GM23248 (cell line): ENCODE measurements at places on chromosomes 16 and 17.

DNA sequence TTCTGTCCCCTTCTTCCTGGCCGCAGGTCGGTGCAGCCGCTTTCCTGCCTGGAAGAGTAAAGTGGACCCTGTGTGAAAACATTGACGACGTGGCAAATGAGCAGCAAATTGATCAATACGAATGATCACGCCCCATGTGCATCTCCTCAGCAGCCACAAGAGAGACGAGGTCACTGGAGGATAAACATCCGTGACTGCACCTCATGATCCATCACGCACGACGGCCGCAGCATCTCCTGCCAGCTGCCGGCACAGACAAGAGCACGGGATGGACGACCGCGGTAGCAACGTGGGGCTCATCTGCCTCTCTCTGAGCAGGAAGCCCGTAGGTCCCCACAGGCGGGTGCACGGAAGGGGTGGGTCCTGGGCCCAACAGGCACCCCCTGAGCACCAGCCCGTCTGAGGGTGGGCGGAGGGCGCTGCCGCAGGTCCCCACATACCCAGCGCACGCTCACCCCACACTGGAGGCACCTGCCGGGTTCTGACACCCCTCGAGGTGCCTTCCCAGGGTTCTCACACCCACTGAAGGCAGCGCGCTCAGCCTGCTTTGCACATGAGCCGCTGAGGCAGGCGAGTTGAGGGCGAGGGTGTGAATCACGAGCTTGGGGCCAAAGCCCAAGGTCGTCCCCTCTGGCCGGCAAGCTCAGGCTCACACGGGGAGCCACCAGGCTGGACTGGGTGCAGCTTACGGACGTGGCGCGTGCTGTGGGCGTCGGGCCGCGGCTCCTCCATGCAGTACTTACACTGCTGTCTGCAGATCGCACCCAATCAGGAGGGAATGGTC is 12.3 kb upstream of the CDH15 start:
- DNase-seq: no peak

- peak; percentile 11 for DNase-seq
Measured at GRCh38 chr17:65103896-65104295, 33.3 kb upstream of the RGS9 start.

GRCh38 chr17:72175263-72175662 is 54.4 kb downstream of the SOX9 start:
- DNase-seq: no peak

DNA sequence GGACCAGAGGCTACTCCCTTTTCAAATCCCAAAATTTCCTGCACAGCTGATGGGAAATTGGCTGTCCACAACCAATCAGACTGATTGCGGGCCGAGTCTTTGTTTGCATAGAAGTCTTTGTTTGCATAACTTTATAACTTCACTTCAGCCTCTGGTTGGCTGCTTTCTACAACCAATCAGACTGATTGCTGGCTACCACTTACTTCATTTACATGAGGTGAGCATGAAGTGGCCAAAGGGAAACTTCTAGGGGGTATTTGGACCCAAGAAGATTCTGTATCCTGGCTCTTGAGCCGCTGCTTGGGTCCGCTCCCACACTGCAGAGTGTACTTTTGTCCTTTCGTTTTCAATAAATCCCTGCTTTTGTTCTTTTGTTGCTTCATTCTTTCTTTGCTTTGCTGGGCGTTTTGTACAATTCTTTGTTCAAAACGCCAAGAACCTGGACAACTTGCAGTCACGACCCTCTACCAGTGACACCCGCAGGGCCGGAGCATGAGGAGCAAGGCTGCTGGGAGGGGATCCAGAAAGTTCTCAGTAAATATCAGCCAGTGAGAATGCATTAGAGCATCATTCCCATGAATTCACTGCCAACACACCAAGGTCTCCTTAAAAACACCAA is 67.5 kb downstream of the IQCK start:
- no peak for DNase-seq

DNA sequence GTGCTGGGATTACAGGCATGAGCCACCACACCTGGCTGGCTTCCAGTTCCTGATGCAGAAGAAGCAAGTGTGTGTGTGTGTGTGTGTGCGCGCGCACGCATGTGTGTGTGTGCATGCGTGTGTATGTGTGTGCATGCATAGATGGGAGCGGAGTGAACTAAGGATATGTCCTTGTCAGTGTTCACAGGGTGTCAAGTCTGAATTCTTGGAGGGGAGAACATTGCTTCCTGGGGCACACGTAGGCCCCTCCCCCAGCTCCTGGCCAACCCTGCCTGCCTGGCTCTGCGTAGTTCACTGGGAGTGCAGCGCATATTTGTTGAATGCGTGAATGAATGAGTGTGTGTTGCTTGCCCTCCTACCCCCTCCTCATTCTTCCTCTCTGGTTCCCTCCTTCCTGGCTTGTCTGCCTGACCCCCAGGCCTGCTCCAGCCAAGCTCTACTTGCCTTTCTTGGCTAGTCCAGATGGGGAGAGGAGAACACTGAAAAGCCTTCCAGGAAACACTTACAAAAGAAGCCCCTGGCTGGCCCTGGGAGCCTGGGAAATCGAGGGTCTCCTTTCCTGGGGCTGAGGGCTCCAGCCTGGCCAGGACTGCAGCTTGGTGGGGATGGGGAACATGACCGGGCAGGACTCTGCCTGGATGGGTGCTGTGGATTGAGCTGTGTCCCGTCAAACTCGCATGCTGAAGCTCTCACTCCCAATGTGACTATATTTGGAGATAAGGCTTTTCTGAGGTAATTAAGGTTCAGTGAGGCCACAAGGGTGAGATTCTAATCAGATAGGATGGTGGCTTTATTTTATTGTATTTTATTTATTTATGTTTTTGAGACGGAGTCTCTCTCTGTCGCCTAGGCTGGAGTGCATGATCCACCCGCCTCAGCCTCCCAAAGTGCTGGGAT is 27.9 kb downstream of the IGFBP4 start:
- DNase-seq: peak; percentile 40

DNA sequence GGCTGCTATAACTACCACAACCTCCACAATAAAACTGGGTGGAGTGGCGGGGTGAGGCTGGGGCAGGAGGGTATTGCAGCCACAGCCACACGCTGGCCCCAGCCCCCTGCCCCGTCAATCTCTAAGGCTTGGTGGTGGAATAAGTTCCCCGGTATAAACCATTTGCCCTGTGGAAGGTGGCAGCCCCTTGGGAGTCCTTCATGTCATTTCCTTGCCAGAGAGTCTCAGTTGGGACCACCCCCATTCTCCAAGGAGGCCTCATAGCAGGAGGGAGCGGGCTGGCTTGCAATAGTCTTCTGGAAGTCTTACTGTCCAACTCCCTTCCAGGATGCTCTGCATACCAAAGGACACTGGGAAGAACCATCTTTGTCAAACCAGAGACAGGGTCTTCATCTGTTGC is 19.4 kb downstream of the CD300A start:
- DNase-seq: no peak

- peak; percentile 8 for DNase-seq
Measured at GRCh38 chr17:60901242-60901641, 223.6 kb downstream of the BCAS3 start.

DNA sequence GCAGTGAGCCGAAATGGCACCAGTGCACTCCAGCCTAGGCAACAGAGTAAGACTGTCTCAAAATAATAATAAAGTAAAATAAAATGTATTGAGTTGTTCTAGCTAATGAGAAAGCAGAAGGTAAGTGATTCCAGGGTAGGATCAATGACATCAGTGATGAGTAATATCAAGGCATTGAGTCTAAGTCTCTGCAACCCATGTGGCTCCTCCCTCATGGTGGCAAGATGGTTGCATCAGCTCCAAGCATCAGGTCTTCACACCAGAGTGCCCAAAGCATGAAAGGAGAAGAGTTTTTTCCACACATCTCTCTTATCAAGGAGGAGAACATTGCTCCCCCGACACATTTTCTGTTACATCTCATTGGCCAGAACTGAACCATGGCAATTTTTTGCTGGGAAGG is 34.8 kb upstream of the GAS7 start:
- peak; percentile 26 for DNase-seq

- DNase-seq: no peak
Measured at GRCh38 chr16:31476303-31477219, 4.6 kb downstream of the TGFB1I1 start.

DNA sequence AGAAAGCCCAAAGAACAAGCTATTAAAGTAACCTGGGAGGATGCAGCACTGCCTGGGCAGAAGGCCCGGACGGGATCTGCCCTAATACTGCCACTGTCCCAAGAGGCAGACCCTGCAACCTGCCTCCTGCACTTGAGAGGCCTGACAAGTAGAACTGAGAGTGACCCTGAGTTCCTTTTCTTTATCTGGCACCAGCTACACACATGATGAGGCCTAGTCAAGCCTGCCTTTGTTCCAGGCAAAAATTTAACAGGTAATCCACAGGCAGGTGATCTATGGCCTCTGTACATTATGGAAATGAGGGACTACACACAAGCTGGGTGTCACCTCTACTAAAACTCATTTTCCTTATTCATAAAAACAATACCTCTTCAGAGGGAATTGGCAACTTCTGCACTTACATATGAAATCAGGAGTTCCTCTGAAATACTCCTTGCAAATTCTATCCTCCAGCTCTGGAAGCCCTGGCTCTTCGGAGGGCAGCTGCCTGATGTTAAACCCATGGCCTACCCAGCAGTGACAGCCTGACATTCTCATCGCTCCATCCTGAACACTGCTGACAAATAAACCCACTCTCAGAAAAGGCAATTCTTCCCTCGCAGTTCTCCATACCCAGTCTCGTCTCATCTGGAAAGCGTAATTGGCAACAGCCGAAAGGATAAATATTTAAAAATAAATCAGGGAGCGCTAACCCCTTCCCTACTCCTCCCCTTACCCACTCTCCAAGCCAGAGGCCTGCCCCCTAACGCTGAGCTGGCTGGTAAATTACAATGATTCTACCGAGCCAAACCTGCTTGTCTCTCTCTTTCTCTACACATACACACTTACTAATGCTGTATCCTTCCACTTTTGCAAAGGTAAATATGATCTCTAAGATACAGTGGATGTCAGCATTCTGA is 2.5 kb upstream of the ZFHX3 start:
- no peak for DNase-seq

- no peak for DNase-seq
Measured at GRCh38 chr16:9199311-9199710, 107.9 kb downstream of the HAPSTR1 start.

DNA sequence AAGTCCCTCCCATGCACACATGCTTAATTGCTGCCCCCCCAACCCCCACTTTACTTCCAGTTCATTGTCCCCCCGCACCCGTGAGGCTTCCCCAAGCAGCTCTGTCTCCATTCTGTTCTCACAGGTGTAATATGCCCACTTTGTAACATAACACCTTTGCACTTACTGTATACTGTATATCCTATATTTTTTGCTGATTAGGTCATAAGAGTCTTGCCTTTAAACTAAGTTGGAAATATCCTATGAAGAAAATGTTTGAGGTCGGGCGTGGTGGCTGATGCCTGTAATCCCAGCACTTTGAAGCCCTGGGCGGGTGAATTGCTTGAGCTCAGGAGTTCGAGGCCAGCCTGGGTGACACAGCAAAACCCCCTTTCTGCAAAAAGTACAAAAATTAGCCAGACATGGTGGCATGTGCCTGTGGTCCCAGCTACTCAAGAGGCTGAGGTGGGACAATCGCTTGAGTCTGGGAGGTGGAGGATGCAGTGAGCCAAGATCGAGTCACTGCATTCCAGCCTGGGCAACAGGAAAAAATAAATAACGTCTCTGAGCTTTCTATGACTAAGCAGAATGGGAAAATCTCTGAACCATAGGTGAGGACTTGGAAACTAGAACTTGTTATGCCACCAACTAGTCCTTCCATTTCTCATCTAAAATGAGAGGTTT is 76.1 kb downstream of the TNRC6C start:
- peak; percentile 67 for DNase-seq

DNA sequence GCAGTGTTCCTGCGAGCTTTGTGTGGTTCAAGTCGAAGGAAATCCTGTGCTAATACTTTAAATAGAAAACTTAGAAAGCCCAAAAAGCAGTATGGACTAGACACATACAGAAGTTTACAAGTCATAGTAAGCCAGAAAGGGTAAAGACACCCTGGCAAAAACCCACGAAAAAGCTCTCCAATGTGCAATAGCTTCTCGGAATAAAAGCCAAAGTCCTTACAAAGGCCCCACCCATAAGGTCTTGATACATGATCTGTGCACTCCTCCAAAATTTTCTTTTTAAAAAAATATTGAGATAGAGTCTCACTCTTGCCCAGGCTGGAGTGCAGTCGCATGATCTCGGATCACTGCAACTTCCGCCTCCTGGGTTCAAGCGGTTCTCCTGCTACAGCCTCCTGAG is 10.3 kb downstream of the C16orf86 start:
- DNase-seq: no peak

- DNase-seq: no peak
Measured at GRCh38 chr16:85518398-85519049, 94.6 kb upstream of the GSE1 start.
